ENCODE measurements at places on chromosomes 12 and 14. TPM values are rescaled to one million over a fixed set of nuclear protein-coding genes. Genes with fewer than 3 reads are reported as not detected.

SIX6 gene
- not detected for total RNA-seq

TMPRSS12 gene
- not detected for total RNA-seq

RAB5B gene
- 97.4 TPM for total RNA-seq

TMTC2 gene
- total RNA-seq, result 7.8 TPM

PRH2 gene
- total RNA-seq, result not detected

SLCO1B1 gene
- not detected for total RNA-seq

AQP2 gene
- total RNA-seq, result not detected

ACSM4 gene
- total RNA-seq, result not detected

ETFBKMT gene
- 2.4 TPM for total RNA-seq

IKBIP gene
- 56.8 TPM for total RNA-seq

SERPINA1 gene
- total RNA-seq, result not detected

ERBB3 gene
- not detected for total RNA-seq

TEAD4 gene
- total RNA-seq, result 46.0 TPM

KDM5A gene
- total RNA-seq, result 71.5 TPM

AGAP2 gene
- total RNA-seq, result 0.24 TPM

LDHB gene
- 670 TPM for total RNA-seq

Measured in endothelial cell of umbilical vein (primary cell).